ENCODE measurements at places on chromosomes 5 and 9. TPM values are rescaled to one million over a fixed set of nuclear protein-coding genes. Genes with fewer than 3 reads are reported as not detected.

The MSMP gene
- total RNA-seq, result 6.2 TPM

The ANXA1 gene
- 1,273 TPM for total RNA-seq

The BDP1 gene
- 36.1 TPM for total RNA-seq

The ESM1 gene
- 379 TPM for total RNA-seq

The SAXO1 gene
- under 0.01 TPM for total RNA-seq

The BTNL8 gene
- not detected for total RNA-seq

The PDE6A gene
- total RNA-seq, result 0.06 TPM

The IFNB1 gene
- total RNA-seq, result not detected

The LHX3 gene
- total RNA-seq, result not detected

The SEMA5A gene
- total RNA-seq, result 0.31 TPM

The OCLN gene
- total RNA-seq, result 1.3 TPM

The MTMR12 gene
- 58.5 TPM for total RNA-seq

The FYB1 gene
- total RNA-seq, result under 0.01 TPM

The ADAMTS13 gene
- total RNA-seq, result 3.0 TPM
